ENCODE measurements at places on chromosomes 5 and 9.

DNA sequence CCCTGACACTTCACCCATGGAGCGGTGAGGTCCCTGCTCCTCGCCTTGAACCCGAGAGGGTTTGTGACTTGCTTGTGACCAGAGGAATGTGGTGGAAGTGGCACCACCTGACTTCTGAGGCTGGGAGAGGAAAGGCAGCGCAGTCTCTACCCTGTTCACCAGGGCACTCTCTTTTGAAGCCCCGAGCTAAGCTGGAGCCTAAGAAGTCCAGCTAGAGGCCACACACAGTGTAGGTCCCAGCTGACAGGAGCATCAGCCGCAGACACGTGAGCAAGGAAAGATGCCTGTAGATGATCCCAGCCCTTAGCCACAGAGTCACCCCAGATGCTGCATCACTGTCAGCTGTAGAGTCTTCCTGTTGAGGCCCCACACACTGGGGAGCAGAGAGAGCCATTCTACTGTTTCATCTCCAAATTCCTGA is 1.7 kb upstream of the ANGPTL2 start:
- DNase-seq: no peak

DNA sequence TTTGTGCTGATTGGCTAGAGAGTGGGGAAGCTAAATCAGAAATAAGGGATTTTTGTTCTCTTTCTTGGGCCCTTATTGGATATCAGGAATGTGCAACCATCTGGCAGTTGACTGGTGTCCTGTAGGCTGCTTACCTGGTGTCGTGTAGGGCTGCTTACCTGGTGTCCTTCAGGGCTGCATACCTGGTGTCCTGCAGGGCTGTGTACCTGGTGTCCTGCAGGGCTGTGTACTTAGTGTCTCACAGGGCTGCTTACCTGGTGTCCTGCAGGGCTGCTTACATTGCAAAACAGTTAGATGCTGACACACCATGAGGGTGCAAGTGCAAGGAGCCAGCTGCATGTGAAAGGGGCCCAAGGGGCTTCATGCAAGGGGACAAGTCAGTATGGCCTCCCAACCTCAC is 249.3 kb downstream of the ICE1 start:
- DNase-seq: no peak

DNA sequence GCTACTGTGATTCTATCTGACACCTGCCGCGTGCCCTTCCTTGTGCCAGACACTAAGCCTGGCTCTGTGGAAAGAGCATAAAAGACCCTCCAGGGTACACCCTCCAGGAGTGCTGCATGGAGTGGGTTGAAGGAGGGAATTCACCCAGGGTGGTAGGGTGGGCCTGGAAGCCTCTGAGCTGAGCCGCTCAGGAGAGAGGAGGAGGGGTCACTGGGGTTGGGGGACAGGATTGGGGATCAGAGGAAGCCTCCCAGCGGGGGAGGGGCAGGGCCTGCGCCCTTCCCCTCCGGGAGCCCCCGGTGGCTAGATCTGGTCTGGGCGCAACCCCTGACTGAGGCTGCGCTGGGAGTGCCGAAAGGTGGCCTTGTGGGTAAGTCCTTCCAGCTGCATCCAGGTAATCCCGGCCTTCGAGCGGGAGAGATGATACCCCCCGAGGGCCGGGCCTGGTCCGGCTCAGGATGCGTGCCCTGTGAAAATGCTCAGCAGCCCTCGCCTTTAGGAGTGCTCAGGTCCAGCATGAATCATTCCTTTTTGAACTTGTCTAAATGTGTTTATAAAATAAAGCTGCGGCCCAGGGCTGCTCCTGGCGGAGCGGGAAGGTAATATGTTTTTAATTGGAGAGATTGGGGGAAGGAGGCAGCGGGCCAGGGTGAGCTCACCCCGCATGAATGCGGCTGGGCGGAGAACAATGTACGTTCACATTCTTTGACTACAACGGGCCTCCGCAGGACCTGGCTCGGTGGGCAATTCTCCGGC is 118.1 kb upstream of the SMIM23 start:
- DNase-seq: no peak

DNA sequence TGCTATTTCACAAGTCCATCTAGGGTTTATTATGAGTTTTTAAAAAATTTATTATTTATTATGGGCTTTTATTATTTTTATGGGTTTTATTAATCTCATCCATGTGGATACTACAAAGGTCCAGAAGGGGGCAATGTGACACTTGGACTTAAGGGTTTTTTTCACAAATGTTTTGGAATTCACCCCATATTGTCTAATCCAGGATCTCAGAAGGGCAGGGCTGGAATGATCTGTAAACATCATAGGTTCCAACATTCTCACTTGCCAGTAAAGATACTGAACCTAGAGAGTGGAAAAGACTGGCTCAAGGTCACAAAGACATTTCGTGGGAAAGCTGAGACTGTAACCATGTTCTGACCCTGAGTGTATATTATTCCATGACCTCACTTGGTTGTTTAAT is 35.6 kb downstream of the NIM1K start:
- DNase-seq: no peak

Data from CD4-positive, alpha-beta T cell treated with Interleukin-12 subunit alpha and Interleukin-12 subunit beta, for 1 hour (primary cell).